Muscle of leg (tissue), 16 donors: ENCODE measurements at places on chromosomes 1 and 21.

DNA sequence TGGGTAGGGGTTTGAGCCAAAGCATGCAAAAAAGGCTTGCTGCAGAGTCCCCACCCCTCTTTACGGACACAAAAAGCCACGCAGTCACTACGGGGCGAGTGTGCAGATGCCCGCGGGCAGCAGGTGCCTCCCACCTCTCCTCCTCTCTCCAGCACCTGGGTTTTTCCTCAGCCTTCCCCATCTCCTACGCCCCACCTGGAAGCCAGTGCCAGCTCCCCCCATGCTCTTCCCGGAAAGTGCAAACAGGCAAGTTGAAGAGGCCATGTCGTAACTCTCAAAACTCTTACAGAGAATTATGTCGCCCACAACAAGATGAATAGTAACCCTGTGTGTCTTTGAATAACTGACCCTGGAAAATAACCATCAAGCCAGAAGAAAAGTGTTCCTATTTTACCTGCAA, 82.5 kb downstream of the PDE9A start:
- DNase-seq = no peak

DNA sequence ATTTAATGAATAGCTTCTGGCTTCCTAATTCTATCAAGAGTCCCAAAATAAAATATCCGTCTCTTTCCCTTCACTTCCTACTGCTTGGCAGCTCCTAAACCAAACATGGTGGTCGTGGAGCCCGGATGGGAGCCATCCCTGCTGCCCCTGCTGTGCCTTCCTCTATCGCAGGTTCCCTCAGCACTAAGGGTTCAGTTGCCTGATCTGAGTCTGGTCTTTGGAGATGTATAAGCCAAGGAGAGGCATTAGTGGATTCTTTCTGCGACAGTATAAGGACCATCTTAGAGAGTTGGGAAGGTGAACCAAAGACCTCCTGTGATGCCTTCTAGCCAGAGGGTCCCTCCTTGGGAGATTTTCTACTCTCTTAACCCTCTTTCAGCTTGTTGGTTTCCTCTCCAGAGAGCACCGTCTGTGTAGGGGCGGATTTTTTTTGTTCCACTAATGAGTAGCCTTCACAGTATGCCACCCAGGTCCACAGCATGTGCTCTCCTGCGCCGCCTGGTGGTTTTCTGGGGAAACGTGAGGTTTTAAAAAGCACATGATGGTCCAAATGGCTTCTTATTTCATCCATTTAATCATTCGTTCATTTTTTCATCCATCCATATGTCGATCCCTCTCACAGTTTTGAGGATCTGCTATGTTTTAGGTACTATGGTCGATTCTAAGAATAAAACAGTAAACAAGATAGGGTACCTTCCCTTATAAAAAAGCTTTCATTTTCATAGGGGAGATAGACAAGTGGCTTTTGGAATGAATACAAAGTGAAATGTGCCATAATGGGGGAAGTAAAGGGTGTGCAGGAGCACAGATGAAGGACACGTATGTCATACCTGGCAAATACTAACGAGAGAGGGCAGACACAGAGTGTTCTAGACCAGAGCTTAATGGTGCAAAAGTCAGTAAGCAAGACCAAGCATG, 71.0 kb downstream of the NFASC start:
- DNase-seq = peak; percentile 35

DNA sequence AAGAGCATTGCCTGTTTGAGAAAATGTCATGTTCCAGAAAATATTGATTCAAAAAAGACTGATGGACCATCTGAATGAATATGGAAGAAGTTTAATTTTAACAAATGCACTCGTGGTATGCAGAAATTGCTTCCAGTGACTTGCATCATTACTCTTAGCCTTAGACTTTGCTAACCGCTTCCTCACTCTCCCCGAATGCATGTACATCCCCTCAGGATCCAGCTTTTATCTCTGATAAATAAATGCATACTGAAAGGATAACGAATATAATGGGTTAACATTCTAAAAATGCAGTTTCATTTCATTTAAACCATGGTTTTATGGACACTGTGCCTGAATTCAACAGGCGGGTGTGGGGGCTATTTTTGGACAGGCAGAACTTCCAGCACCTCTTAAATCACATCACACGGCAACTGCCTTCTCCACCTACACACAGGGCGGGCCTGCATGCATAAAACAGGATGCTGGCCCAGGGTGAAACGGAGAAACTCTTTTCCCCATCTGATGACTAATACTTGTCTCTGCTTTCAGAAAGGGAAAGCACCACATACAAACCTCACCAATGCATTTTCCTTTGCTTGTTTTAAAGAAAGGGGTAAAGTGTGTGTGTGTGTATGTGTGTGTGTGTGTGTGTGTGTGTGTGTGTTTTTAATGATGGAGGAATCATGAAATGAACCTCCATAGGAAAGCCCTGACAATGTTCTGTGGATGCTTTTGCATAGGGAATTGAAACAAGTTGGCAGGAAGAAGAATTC, 48.7 kb downstream of the SPAG17 start:
- DNase-seq = peak; percentile 93

GRCh38 chr1:182700351-182700709, 15.9 kb upstream of the RGS8 start:
- DNase-seq = no peak

DNA sequence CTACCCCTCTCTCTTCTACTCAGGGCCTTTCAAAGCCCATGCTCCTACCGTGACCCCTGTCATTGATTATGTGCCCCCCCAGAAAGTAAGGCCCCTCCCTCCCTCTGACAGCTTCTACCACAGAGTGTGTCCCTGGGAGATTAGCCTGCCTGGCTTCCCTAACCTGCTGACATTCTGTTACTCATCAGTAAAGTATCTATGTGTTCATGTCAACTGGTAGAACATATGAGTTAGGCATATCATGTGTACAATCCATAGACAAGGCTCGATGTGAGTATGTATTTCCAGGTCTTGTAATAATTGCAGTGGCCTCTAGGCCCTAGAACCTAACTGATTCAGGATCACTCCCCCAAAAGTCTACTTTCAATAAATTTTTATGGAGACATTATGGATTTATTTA, 120.0 kb downstream of the GIPC2 start:
- no peak for DNase-seq

DNA sequence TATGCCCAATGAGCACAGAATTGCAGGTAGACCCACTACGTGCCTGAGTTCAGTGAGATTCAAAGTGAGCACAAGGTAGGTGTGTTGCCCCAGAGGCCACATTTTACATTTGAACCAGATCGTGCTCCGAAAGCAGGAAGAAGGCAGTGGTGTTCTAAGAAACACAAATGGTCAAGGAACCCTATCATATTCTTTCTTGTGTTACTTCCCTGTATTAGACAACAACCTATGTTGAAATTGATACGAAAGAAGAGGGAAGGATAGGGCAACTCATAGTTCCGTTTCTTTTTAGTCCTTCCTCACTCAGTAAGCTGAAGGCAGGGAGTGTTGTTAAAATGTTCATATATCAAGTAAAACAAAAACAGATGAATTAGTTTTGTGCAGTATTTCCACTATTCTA, 33.9 kb downstream of the OLFML2B start:
- DNase-seq = no peak

- peak; percentile 90 for DNase-seq
Observed at GRCh38 chr1:219189021-219189824, 15.5 kb downstream of the LYPLAL1 start.

DNA sequence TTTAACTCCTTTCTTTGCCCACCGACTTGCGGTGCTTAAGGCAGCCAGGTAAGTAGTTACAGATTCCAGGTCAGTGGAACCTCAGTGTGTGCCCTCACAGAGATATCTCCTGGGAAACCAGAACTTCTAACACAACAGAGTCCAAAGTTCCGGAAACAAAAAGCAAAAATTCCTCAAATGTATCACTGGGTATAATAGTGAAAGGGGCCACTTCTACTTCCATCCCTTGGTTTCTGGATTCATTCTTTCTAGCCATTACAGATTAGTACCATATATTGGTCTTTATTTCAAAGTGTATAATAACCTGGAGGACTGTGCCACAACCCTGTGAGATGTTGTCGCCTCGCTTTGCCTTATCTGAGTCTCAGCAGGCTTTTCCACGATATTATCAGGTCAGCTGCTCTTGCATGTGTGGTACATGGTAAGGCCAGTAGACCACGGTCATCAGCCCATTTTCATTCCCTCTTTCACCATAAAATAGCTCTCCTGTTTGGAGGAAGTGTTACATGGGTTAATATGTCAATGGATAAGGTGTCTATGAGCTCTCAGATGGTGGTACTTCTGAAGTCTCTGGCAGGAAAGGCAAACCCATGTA, 14.9 kb upstream of the VASH2 start:
- no peak for DNase-seq

- DNase-seq = no peak
Observed at GRCh38 chr1:91827087-91827458, 58.9 kb downstream of the TGFBR3 start.

- DNase-seq = no peak
Observed at GRCh38 chr21:34907461-34908418, 141.4 kb downstream of the RUNX1 start.

- DNase-seq = no peak
Observed at GRCh38 chr1:93734999-93735398, 53.4 kb upstream of the BCAR3 start.

DNA sequence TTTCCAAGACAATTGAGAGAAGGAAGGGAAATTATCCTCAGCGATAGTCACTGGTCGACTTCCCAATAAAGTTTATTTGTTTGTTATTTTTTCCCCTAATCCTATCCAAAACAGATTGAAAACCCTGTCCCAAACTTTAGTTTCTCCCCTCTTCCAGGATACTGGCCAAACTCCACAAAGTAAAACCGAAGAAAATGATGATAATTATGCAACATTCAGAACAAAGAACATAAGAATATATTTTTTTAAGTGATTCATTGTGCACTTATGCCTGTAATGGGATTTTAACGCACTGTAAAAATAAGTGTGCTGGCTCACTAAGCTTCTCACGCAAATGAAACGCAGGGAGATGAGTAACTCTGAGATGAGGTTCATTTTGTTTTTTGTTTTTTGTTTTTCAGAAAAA, 6.0 kb downstream of the GLIS1 start:
- no peak for DNase-seq

DNA sequence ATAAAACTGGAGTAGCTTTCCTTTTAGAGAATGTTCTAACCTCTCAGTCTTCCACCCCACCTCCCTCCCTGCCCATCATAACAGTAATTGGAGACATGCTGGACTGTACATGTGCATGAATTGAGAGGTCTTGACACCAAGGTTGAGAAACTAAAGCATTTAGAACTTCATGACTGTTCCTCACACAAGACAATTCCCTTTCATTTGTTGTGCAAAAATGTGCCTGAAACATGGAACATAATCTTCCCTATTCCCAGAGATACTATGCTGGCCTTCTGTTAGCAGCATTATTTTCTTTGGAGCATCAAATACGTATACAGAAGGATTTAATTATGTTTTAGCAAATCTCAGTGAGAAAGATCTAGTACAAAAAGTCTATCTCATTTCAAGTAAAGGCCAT, 97.5 kb upstream of the KCNE2 start:
- DNase-seq = peak; percentile 55

GRCh38 chr1:205407970-205408369, 13.9 kb downstream of the LEMD1 start:
- no peak for DNase-seq

DNA sequence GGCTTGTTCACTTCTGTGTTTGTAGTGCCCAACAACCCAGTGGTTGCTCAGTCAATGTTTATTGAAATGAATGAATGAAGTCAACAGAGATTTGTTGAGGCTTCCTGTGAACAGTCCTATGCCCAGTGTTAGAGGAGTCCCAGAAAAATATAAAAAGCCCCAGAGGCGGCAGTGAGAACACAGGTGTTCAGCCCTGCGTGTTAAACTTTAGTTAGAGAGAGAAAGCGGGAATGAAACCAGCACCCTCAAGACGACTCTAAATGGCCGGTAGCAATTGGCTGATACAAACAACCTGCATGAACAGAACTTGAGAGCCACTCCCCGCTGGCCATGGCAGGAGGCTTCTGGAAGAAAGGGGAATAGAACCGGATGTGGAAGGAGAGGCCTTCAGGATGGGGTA, 22.6 kb downstream of the TMEM51 start:
- DNase-seq = no peak

- DNase-seq = no peak
Observed at GRCh38 chr1:110056776-110057175, 13.7 kb downstream of the ALX3 start.

- no peak for DNase-seq
Observed at GRCh38 chr1:87201768-87202167, 126.9 kb upstream of the LMO4 start.
